HCT116 (cell line): ENCODE measurements at places on chromosomes 5 and 9. TPM values are rescaled to one million over a fixed set of nuclear protein-coding genes. Genes with fewer than 3 reads are reported as not detected.

Gene PCDHGA7
- not detected for total RNA-seq

DNA sequence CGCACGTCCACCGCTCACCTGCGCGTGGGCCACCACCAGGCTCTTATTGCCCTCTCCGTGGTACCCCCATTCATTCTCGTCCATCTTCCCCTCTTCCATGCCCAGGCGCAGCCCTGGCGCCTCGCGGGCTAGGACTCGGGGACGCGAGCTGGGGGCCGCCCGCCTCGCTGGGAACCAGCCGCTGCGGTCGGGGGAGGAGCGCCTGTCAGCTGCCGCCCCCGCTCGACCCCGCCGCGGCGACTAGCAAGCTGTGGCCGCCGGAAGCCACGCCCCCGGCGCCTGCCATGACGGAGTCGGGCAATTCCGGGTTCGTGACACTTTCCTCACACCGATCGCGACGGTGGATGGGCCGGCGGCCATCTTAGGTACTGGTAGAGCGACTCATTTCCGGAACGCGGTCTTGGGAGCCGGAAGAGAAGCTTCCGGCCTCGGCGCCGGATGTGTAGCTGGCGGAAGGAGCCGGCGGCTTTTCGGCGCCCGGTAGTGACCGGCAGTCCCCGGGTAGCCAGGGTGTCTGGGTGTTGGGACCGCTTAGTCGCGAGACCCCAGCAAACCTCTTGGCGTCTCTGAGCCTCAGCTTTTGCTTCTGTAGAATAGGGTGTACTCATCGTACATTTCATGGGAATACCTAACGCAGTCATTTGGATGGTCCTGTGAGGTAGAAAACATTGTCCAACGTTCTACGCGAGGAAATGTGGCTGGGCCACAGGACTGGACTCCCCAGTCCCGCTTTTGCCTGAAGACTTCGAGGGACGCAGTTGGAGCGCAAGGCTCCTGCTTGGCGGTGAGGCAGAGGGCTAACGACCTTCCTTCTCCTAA lies at the start of gene IPPK:
TSS of gene IPPK (minus strand) at position 242 of the 819 bp plus-strand sequence. CDS start at position 99, 143 bp downstream.
- peak; percentile 98 for DNase-seq

Gene BTNL9
- 11.7 TPM for total RNA-seq

Gene C5orf24
- total RNA-seq = 46.9 TPM

DNA sequence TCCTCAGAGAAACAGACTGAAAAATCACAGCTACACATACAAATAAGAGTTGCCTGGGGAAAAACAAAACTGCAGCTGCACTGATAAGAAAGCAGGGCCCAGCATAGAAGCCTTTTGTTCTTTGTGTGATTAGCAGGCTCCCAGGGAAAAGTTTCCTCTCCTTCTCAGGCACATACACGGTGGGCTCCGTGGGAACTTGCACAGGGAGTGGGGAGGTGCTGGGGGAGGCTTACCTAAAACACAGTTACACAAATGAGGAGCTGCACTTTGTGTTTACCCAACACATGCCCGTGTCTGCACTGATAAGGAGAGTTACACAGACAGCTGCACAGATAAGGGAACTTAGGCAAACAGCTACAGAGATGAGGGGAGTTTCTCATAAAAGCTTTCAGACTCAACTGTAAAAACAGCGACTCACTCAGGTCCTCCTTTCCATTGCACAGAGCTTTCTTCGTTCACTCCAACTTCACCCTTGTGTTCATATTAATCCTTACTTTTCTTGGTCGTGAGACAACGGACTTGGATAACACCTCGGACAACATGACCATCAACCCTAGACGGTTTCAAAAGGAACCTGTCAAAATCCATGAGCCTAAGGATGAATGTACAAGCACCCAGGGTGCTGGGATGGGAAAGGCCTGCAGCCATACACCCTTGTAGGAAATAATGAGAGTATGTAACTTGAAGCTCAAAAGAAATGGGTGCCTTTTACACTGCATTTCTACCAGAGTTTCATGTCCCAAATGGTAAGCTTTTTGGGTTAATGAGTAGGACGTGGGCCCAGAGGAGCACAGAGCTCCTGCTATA lies 50.8 kb downstream of the SERINC5 start:
- no peak for DNase-seq

- DNase-seq = peak; percentile 16
These were observed 62.7 kb upstream of the ZNF354A start for GRCh38 chr5:178793151-178793550.

- DNase-seq = no peak
These were observed 54.9 kb downstream of the MTX3 start for GRCh38 chr5:79936002-79936645.

DNA sequence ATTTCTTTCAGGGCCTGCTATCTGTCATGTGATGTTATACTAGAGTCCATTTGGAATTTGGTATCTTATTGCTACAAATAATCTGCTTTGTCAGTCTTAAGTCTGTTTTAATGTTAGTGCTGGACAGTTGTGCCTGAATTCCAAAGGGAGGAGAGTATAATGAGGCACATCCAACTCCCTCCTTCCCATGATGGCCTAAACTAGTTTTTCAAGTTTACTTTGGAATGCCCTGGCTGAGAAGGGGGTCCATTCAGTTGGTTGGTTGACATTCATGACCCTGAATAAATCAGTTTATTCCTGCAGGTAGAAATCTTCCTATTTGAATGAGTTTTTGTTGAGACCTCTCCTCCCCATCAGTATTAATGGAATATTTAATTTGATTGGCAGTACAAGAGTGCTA lies 9.4 kb upstream of the LRRTM2 start:
- no peak for DNase-seq

GRCh38 chr5:179254638-179255271 lies 90.5 kb downstream of the ADAMTS2 start:
- DNase-seq = no peak
